ENCODE measurements at places on chromosomes 7 and 10. TPM values are rescaled to one million over a fixed set of nuclear protein-coding genes. Genes with fewer than 3 reads are reported as not detected.

MUC12 gene
- 2.8 TPM for polyA plus RNA-seq

CALML5 gene
- not detected for polyA plus RNA-seq

SLC16A12 gene
- polyA plus RNA-seq, result 1.3 TPM

CHAT gene
- polyA plus RNA-seq, result not detected

CYREN gene
- 28.4 TPM for polyA plus RNA-seq

LLCFC1 gene
- polyA plus RNA-seq, result not detected

SPDYE1 gene
- not detected for polyA plus RNA-seq

CH25H gene
- polyA plus RNA-seq, result 1.1 TPM

CUBN gene
- 0.76 TPM for polyA plus RNA-seq

DNA sequence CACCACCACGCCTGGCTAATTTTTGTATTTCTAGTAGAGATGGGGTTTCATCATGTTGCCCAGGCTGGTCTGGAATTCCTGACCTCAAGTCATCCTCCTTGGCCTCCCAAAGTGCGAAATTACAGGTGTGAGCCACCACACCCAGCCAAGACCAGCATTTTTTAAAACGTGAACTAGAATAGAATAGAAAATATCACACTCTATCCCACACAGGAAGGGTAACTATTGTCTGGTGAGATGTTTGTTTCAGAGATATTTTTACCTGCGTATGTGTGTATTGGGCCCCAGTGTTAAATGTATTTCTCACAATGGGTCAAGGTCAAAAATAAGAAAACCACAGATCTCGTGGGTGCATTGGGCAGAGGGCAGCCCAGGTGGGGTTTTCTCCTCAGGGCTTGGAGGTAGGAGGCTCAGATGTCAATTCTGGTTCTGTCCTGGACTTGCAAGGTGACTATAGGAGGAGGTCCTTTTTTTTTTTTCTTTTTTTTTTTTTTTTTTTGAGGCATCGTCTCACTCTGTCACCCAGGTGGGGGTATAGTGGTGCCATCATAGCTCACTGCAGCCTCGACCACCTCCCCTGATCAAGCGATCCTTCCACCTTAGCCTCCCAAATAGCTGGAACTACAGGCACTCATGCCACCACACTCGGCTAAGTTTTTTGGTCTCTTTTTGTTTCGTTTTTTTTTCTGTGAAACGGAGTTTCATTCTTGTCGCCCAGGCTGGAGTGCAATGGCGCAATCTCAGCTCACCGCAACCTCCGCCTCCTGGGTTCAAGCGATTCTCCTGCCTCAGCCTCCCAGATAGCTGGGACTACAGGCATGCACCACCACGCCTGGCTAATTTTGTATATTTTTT lies 19.0 kb downstream of the SH2B2 start:
- DNase-seq, result no peak

DNA sequence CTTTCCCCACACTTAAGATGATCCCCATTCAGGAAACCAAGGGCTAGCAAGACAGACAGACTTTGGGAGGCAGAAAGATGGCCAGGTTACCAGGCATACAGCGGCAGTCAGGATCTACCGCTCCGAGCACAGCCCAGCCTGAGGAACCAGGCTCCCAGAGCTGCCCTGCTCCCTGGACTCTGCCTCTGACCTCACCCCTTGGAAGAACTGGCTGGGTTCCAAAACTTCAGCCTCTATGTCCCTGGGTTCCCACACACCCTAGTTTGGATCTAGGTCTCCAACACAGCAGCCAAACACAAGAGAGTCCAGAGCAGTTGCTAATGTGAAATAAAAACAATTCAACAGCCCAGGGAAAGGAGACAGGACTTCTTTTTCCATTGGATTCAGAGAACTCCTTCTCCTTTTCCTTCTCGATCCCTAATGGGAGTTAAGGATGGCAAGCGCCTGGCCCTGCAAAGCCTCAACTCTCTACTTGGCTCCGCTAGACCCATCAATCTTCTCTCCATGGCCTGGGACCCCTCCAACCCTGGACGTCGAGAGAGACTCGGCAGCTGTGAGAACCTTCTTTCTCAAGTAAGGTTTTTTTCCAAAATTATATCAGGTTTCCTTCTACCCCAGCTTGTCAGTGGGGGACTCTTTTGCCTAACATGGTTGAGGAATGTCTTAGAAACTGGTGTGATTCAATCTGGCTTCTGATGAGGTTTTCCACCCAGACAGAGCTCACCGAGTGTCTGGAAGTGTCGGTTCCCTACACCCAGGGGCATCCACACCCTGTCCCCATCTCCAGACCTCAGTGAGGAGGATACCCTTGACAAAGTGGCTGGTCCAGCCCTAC lies 219.6 kb downstream of the KCNMA1 start:
- no peak for DNase-seq

DNA sequence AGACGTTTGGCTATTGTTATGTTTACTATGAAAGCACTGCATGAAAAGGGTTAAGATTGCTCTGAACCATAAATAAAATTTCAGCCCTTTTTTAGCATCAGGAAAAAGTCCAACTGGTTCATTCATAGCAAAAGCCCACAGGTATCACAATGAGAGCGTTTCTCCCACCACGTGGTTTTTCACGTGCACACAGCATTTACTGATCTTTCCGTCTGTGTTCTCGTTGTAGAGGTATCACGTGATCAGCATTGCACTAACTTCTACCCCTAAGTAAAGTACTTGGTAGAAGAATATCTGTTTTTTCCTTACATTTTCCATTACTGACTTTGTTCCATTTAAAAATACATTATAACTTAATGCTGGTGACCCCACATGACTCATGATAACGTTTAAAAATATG lies 17.8 kb upstream of the CCDC3 start:
- DNase-seq, result no peak

DNA sequence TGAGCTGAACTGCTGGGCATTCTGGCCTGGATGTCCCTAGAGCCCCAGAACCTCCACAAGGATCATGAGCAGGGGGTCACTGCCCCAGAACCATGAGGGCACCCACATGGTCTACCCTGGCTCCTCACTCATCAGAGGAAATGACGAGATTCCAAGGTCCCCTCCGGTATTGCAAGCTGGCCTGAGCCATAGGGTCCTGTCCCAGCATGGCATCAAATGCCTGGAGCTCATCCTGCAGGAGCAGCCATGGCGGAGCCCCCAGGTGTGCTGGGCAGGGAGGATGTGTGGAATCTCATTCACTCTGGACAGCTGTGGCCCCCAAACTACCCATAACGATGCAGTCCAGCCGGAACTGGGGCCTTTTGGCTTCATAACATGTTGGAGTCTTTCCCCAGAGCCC lies 66.6 kb upstream of the ANTXRL start:
- DNase-seq, result no peak

DNA sequence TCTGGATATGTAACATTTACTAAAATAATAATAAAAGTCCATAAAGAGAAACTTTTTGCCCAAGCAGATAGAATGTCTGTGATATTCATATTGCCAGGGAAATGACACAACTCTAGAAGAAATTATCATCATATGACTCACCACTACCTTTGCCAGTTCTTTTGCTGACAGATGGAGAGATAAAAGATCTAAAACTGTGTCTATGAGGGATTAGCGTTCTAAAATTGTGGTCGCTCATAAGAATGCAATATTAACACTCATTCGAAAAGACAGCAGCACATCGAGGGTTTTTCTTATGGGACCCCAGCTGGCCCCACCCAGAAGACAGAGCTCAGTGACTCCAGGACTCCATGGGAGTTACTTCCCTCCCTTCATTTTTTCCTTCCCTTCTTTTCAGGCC lies 16.6 kb upstream of the LANCL2 start:
- DNase-seq, result no peak

DNA sequence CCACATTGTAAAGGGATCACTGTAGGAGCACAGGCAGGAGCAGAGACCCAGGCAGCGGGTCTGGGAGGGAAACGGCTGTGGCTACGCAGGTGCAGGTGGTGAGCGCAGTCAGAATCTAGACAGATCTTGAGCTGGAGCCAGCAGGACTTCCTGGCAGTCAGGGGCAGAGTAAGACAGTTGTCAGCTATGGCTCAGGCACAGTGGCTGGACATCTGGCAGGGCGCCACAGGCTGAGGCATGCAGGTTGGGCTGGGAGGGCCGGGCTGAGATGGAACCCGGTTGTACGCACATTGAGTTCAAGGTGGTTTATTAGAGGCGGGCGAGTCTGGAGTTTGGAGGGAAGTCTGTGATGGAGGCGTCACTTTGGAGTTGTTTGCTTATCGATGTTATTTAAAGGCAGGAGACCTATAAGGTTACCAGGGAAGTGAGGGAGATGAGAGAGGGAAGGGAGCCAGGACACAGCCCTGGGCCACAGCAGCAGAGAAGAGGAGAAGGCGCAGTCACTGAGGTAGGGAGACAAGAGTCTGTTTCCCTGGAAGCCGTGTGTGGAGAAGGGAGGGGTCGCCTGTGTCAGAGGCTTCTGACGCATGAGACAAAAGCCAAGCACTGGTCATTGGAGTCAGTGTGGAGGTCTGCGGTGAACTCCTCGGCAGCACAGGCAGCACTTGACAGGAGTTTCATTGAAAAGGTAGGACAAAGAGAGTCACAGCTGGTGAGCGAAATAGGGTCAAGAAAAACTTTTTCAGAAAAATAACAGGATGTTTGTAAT lies 73.8 kb downstream of the LANCL2 start:
- no peak for DNase-seq

GRCh38 chr7:34430456-34430855 lies 227.6 kb upstream of the NPSR1 start:
- no peak for DNase-seq

GRCh38 chr7:2967253-2967652 lies 76.4 kb downstream of the CARD11 start:
- no peak for DNase-seq

GRCh38 chr7:103879411-103879810 lies 110.0 kb downstream of the RELN start:
- no peak for DNase-seq

GRCh38 chr10:28541717-28542365 lies 8.9 kb downstream of the WAC start:
- DNase-seq, result no peak

DNA sequence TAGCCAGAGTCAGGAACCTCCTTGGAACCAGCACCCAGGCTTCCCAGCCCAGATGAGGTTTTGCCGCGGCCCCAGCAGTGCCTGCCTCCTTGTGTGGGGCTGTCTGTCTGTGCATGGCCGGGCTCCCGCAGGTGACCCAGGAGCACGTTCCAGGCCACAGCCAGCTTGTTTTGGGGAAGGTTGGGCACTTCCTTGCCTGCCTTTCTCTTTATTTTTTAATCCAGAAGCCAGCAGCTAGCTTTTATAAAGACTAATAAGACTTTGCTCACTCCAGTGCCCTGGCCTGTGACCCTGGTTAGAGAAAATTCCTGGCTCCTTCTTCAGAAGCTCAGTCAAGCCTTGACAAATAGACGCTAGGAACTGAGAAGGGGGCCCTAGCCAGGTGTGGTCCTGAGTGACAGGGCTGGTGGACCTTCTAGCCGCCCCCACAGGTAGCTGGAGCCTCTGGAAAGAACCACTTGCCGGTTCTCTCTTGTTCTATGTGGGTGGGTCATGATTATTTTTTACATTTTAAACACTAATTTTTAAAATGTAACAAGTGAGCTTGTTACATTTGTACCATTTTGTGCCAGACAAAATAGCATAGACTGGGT lies 837 bp downstream of the SLC29A3 start:
- DNase-seq, result no peak

DNA sequence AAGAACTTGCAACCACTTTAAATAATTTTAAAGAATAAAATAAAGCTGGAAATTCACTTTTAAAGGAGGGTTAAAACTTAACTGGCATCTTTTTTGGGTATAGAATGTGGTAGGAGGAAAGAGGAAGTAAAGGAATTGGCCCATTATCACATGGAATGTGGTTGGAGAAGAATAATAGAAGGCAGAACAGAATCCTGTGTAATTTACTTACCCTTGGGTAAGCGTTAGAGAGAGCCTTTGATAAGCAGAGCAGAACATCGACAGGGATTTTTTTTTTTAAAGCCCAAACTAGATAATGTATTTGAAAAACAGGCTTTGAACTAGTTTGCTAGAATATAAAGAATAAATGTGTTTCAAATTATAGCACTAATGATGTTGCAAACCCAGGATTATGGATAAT lies 199.8 kb upstream of the KIAA1217 start:
- DNase-seq, result no peak

DNA sequence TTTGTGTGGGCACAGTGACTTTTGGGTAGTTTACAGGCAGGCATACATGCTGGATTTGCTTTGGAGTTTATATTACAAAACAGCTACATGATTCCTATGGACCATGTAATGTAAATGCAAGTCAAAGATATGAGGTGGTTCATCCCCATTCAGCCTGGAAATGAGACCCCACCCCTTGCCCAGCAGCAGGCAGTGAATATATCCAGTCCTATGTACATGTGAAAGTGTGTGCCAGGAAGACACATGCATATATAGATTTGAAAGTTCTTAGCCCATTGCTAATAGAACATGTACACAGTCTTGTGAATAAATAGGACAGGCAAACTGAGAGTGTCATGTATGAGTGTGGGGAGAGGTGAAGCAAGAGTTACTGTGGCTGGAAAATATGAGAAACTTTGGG lies 65.3 kb downstream of the FZD1 start:
- DNase-seq, result no peak

GRCh38 chr10:122475100-122475499 lies 13.7 kb downstream of the HTRA1 start:
- no peak for DNase-seq

GRCh38 chr10:71701496-71702132 lies 18.0 kb downstream of the C10orf105 start:
- DNase-seq, result no peak

GRCh38 chr10:44659320-44659719 lies 251.8 kb upstream of the TMEM72 start:
- no peak for DNase-seq

- no peak for DNase-seq
These were observed 1015.8 kb downstream of the SORCS3 start for GRCh38 chr10:105656856-105657255.

GRCh38 chr7:48551652-48552051 lies 372.7 kb upstream of the CDC14C start:
- DNase-seq, result no peak

DNA sequence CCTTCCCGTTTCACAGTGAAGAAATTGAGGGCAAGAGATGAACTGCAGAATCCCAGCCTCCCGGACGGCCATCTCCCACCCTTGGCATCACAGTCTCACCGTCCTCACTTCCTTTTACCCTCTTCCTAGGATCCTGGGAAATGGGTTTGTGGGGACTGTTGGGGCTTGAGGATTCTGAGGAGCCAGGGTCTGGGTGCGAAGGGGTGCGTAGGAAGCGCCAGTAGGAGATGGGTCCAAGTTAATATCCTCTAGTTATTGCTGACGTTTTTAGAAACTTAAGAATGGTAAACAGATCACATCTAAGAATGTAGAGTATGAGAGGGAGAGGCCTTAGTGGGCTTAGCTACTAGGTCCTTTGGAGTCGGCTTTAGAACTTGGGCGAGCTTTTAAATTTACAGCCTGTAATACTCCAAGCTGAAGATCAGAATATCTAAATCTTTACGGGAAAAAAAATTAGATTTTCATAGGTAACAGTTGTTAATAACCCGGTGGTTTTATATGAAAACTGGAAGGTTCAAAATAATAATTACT lies 696 bp downstream of the MALSU1 start:
- no peak for DNase-seq
